HFF-Myc (cell line): ENCODE measurements at places on chromosomes 16 and 17.

DNA sequence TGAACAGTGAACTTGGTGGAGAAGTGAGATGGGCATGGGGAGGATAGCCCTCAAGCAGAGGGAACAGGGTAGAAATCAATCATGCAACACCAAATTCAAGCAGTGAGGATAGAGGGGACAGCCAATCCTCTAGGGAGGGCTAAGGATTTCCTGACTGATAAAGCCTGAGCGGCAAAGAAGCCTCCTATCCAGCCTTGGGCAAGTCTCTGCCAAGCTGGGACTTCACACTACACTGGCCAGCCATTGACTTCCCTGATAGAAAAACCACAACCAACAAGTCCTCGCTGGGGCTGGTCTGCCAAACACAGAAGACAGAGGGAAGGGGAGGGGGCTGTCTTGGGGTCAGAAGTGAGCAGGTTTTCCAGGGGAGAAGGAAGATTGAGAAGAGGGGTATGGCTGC lies 2.5 kb upstream of the FBXL19 start:
- DNase-seq: no peak

DNA sequence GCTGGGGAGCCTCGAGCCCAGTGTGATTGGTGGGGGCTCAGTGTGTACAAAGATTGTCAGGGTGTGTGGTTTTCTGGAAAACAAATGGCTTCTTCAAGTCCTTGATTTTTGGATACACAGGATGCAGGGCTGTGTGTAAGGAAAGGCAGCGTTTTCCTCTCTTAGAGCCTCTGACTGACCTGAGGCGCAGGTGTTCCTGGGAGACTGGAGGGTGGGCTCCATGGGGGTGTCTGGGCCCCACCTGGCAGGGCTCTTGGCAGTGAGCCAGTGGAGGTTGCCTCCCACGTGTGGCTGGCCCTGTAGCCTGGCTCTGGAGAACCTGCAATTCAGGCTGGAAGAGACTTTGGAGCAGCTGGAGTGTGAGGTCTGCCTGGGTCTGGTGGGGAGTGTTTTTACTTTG lies 5.0 kb downstream of the FOXK2 start:
- no peak for DNase-seq

DNA sequence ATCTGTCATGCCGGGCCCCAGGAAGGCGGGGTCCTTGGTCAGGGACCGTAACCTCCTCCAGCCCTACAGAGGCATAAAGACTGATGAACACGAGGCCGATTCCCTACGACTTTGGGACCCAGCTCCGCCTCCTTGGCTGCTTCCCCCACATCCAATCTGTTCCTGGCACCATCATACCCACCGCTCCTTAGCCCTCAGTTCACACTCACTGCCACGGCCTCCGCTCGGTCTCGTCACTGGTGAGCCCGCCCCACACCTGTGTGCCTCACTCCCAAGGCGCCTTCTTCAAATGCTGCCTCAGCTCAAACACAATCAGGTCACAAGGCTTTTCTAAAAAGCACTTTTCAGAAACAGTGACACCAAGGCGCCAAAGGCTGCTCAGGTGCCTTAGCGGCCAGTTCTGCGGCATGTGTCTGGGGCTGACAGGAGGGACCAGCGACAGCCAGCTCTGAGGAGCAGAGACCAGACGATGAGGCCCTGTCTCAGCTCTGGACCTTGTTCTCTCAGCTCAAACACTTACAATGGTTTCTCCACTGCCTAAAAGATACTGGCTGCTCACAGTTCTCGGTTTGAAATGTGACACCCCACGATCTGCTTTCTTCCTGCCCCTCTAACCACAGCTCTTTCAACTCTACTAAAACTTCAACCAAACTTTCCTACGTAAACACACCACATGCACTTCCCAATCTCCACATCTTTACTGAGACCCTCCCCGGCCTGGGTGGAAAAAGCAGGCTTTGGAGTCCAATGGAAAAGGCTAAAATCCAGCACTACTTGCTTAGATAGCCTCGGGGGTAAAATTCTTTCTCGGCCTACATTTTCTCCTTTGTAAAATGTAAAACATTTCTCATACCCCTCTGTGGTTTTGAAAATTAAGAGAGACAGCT lies 33.2 kb downstream of the CYB5D2 start:
- DNase-seq: peak; percentile 67

DNA sequence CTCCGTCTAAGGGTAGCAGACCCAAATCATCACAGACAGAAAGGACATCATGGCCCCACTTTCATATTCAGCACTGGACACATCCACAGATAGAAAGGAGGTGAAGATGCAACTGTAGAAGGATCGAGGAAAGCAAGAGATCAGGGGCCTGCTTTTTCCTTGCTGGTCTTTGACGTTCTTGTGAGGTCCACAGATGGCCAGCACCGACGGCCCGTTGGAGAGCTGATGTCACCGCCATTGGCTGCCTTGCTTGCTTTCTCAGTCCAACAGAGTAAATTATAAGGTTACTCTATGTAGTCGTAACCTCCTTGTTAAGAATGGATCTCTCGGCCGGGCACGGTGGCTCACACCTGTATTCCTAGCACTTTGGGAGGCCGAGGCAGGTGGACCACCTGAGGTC lies 5.1 kb upstream of the RBFOX3 start:
- no peak for DNase-seq

DNA sequence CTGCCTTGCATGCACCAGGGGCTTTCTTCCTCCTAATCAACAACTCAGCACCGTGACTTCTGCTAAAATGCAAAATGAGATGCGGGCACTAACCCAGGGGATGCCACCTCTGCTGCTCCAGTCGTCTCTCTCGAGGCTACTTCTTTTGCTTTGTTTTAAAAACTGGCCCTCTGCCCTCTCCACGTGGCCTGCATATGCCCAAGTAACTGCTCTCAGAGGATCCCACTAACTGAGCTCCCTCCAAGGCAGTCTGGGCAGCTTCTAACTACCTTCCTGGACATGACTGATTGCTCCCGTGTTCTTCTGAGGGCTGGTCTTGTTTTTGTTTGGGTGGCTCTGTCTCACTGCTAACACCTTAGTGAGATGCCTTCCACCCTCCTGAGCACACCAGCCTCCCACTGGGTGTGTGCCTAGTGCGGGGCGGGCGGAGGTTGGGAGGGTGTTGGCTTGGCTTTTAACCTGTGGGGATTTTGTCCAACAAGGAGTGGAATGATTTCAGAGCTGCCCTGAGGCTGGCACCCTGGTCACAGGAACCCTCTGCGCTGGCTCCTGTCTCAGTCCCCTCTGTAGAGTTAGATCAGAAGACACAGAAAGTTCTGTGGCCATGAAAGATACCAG lies 8.9 kb upstream of the LGALS9 start:
- no peak for DNase-seq

DNA sequence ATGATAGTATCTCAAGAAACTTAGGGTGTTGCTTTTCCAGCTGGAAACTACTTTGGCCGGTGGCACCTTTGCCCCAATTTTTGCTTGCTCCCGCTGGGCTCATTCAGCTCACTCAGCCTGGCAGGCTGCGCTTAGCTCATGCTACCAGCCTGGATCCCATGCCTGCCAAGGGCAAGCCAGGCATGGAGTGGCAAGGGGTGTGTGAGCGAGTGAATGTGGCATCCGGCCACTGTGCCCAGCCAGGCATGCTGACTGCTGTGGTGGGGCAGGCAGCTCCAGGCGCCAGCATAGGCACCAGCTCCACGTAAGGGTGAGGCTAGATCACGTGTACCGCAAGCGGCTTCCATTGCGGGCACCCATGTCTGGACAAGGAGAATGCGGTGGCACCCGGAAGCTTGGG lies 9.4 kb downstream of the B3GNT9 start:
- DNase-seq: no peak

DNA sequence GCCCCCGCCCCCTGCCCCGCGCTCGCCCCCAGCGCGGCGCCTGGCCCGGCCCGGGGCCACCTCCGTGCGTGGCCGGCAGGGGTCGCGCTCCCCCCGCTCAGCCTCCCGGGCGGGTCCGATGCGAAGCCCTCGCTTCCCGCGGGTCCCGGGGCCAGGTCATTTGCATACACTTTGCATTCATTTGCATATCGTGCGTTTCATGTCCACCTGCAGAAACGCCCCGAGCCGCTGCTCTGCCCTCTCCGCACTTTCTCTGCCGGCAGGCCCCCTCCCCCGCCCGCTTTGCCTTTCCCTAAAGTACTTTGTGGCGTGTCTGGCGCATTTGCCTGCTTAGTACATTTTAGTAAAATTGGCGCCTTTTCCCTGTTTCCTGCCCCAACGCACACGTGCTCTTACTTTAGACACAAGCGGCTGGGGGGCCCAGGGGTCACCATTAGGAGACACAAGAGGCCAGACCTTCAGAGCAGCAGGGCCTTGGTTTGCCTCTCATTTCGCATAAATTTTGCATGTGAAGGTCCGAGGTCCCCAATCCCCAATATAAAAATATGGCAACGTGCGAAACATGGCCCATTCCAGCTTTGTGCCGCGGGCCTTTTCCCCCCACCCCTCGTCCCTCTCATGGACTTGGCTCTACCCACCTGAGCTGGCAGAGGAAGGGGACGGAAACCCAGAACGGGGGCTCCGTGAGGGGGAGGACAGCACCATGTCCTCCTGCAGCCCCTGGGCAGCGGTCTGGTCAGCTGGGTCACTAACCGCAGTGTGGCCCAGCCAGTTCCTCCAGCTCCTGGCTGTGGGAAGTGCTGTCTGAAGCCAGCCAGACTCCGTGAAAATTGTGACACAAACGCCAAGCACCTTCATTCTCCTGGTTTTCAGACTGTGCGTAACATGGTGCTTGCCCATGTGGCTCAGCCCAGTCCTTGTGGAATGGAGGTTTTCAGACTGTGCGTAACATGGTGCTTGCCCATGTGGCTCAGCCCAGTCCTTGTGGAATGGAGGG lies 34.8 kb downstream of the CBFA2T3 start:
- no peak for DNase-seq

- DNase-seq: no peak
These were observed 8.1 kb upstream of the KIFC3 start for GRCh38 chr16:57810197-57811031.
